ENCODE measurements at places on chromosomes 4 and X.

DNA sequence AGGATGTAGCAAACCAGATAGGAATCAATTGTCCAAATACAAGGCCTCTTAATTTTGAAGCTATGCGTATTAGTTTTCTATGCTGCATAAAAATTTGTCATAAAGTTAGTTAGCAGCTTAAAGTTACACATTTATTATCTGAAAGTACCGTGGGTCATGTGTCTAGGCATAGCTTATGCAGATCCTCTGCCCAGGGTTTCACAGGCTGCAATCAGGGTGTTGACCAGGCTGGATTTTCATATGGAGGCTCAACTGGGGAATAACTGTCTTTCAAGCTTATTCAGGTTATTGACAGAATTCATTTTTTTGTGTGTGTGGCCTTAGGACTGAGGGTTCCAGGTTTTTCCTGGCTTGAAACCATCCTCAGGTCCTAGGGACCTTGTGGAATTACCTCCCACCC, 265.1 kb downstream of the SLC39A8 start:
- DNase-seq: no peak

DNA sequence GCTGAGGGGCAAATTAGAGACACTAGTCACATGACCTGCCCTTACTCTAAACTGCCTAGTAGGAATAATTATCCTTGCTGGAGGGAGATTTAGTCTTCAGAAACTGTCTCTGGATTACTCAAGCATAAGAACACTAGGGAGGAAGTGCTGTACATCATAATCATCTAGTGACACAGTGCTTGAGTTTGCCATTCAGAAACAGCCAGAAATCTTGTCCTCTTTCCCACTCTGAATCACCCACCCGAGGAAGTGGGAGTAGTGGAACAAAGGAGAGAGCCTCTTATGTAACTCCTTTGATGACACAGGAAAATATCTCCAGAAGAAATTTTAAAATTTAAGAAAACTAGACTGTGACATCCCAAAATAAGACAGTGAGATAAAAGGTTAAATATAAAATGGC, 69.3 kb upstream of the PCDH19 start:
- DNase-seq: no peak

- DNase-seq: no peak
Measured at GRCh38 chr4:174394915-174395314, 111.2 kb downstream of the CEP44 start.

DNA sequence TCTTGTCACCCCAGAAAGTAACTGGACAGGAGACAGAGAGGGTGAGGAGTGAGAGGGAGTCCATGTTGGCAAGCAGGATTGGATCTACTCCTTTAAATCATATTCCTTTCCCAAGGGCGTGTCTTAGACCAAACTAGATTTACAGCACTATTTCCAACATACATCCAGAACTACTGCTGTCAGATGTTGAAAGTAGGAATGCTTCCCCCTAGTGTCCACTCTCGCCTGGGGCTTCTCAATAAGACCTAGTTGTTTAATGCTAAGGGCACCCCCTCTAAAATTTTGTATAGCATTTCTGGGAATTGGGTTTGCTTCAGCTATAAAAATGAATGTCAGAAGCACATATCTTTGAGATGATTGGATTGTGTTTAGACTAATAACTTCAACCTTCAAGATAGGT, 13.3 kb downstream of the OFD1 start:
- no peak for DNase-seq

DNA sequence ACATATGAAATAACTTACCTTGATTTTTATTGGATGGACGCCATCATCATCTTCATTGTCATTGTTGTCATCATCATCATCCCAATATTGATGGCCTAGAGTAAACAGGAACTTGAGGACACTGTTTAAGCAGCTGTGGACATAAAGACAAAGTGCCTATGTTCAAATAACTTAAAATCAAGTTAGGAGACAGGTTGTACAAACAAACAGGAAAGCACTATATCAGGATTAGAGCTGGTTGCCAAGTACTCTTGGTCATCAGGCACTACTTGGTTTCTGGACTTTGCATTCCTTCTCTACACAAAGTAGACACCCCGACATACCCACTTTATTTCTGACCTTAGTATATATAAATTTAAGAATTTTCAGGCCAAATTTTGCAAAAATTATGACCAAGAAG, 608.6 kb downstream of the KLHL13 start:
- DNase-seq: no peak

DNA sequence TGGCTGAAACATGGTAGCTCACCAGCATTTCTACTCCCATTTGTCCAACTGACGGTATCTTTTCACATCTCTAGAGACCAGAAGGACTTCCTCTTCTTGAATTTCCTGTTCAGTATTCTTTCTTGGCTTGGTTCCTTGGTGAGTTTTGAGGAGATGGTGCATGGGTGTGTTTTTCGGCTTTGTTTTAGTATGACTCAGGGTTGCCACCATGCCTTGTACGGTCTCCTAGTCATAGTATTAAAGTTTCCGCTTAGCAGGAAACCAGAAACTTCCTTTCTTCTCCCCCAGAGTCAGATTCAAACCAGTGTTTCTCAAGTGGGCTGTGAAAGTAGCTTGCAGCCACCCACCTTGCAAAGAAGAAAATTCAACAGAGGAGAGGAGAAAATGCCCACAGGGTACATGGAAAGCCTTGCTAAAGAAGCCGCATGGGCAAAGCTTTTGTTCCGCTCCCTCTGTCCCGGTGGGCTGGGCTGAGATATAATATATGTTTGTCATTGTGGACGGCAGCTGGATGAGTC, 5.7 kb downstream of the CD99 start:
- no peak for DNase-seq

GRCh38 chr4:8207314-8207713, 8.2 kb downstream of the SH3TC1 start:
- DNase-seq: no peak

- DNase-seq: no peak
Measured at GRCh38 chr4:11424000-11424399, 4.7 kb downstream of the HS3ST1 start.

DNA sequence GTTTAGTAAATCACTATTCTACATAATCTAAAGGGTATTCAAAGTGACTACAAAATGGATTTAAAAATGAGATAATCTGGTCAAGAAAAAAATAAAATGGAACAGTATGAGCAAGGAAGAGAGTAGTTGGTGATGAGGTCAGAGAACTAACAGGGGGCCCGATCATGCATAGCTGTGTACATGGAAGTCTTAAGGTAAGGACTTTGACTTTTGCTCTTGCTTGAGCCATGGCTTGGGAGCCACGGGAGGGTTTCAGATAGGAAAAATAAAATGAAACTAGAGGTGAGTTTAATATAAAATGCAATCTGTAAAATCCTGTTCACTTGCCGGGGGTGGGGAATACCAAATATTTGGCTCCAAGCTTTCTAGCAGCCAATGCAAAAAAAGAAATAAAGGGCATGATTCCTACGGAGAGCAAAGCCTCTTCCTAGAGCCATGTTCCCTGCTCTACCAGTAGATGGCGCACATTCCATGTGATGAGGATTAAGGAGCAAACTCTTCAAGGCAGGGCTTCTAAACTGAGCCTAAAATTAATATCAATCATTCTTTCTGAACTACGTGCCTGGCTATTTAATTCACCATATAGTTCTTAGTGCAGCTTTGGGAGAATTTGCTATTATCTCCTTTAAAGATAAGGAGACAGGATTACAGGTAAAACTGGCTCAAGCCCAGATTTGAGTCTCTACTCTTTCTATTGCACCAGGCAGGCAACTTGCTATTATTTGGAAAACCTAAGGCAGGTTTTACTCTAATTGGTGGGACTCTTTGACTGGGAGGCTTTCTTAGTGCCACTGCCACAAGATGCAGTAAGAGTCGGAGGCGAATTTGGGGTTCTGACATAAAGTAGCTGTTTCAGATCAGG, 6.8 kb upstream of the CLCN5 start:
- no peak for DNase-seq

All from retinal pigment epithelial cell (primary cell).